Calu3 (cell line): ENCODE measurements at places on chromosomes 6 and 20.

DNA sequence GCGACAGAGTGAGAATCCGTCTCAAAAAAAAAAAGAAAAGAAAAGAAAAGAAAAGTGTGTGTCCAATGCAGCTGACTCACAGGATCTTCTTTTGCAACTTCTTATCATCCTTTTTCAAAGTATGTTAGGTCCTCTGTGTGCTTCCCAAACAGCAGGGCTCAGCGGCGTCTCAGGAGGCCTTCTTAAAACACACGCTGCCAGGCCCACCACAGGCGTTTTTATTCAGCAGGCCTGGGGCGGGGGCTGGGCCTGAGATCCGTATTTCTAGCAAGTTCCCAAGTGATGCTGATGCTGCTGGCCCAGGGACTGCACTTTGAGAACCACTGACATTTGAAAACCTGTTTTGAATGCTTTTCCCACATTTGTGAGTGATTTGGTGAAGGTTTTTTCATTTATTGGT is 57.1 kb downstream of the PSMG4 start:
- no peak for DNase-seq

DNA sequence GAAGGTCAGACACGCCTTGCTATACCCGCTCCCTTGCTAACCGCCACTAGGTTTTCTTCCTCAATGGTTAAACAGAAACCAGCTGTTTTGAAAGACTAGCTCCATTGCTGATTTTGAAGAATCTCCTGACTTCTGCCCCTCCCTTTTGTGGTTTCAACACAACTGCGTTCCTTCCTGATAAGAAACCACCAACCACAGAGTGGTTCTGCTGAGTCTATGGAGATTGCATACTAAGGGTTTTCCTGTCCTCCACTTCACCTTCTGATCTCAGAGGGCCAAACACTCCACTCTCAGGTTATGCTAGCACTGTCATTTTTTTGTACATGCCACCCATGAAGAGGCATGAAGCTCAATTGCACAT is 207.9 kb downstream of the MYLK4 start:
- DNase-seq = peak; percentile 51

- no peak for DNase-seq
These were observed 399.8 kb upstream of the EPHA7 start for GRCh38 chr6:93819189-93819588.

DNA sequence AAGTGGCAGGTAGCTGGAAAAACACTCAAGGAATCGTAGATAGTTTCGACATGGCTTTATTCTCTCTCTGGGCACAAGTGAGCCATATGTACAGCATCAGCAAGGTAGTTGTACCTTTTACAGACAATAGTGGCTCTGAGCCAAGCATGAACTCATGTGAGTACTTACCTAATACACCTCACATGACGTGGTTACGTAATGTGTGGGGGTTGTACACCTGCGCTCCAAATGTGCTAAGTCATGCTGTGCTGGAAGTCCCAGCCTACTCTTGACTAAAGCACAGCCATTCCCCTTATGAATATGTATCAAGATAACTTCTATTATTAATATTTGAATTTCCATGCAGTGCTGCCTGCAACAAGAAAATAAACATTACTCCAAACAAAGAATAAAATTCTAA is 78.8 kb upstream of the HMGN3 start:
- DNase-seq = peak; percentile 87

GRCh38 chr6:7045746-7046145 is 62.0 kb upstream of the RREB1 start:
- no peak for DNase-seq

GRCh38 chr6:37319856-37320480 is 33.8 kb upstream of the RNF8 start:
- DNase-seq = no peak

DNA sequence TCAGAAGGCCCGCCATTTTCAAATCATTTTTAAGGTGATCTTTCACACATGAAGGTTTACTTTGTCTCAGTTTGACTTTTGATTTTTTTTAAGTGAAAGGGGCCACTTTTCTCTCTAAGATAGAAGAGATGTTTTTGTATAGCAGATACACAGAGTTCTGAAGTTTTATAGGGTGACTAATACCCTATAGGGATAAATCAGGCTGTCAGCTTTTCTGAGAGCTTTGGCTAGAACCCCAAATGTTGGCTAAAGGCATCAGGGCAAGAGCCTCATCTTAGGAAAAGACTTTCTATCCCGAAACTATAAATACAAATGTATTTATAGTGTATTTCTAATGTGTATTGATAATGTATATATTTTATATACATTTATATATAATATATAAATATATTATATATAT is 181.4 kb downstream of the TBX18 start:
- DNase-seq = no peak

DNA sequence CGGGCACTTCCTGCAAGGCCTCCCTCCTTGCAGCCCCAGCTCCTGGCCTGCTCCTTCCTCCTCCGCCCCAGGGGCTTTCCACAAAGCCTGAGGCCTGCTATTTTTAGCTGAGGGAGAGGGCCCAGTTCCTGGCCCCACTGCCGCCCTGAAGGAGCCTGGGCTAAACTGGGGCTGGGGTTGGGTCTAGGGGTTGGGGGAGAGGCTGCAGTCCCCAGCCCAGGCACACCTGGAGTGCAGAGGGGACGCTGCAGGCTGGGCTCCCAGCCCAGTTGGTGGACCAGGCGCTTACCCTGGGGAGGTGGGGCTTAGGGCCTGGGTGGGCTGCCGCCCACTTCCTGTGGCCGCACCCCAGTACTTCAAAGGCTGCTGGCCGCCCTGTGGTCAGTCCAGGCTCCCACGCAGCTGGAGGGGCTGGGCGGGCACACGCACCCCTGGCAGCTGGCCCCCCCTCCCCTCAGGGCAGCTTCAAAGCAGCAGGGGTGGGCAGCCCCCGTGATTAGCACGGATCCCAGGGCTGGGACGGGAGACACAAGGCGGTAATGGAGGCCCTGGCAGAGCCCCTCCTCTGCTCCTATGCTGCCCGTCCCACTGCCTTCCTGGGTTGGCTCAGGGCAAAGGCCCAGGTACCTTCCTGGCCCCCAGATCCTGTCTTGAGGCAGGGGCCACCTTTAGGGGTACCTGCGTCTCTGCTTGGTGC is 7.1 kb upstream of the ABHD16B start:
- DNase-seq = peak; percentile 68

- DNase-seq = no peak
These were observed 211.6 kb downstream of the WDR27 start for GRCh38 chr6:169490246-169490641.

- peak; percentile 6 for DNase-seq
These were observed 901.0 kb upstream of the MAP3K7 start for GRCh38 chr6:91487696-91488392.
